ENCODE measurements at places on chromosomes 5 and 9.

DNA sequence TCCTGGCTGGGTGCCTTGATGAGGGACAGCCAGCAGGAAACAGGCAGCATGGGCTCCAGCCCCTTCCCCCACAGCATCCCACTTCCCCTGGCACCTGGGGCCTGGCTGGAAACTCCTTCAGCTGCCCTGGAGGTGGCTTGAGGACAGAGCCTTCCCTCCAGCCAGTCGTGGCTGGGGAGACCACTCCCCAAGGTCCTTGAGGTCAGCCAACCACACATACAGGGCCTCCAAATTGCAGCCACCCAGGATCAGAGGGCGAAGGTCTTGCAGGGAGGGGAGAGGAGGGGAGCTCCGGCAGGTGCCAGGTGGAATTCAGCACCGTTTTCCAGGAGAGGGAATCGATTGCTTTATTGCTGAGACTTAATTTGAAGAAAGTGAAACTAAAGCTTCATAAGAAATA is 280.4 kb downstream of the PBX3 start:
- no peak for DNase-seq

DNA sequence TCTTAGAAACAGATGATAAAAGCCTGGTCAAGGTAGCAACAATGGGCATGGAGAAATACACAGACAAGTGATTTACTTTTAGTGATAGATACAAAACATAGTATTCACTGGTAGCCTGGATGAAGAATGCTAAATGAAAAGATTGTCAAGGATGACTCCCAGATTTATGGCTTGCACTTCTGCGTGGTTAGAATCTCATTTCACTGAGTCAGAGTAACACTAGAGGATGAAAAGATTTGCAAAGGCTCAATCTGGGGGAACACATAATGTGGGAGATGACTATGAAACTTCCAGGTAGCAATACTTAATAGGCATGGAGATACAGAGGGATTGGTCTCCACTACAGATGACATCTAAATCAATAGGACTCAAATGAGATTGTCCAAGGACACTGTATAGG is 38.4 kb downstream of the AGTPBP1 start:
- no peak for DNase-seq

DNA sequence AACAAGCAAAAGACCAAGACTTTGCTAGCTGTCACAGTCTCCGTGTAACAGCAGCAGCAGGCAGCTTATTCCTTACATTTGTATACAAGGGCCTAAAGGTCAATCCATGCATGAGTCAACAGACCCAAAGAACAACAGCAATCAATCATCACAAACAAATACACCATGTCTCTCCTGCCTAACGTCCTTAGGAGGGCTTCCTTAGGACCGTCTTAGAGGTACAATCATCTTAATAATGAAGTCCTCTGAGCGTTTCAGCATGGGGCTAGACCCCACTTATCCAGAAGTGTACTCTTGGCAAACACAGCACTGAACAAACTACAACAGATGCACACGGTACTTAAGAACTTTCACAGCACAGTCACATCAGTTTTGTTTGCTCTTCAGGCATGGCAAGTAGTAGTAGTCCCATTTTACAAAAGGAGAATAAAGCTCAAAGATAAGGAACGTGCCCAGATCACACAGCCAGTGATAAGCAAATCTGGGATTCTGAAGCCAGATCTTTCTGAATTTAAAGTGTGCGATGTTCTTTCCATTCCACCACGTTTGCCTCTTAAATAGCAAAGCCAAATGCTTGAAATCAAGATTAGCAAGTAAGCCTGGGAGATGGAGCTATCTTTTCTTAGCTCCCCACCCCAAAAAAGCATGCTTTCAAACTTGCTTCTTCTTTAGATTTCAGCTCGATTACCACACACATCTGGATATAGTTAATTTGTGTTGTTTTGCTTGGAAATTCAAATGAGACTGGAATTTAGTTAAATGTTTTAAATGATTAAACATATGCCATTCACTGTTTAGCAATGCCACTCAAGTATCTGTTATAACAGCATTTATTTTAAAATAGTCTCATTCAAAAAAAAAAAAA is 24.2 kb downstream of the PSMB7 start:
- DNase-seq: no peak

DNA sequence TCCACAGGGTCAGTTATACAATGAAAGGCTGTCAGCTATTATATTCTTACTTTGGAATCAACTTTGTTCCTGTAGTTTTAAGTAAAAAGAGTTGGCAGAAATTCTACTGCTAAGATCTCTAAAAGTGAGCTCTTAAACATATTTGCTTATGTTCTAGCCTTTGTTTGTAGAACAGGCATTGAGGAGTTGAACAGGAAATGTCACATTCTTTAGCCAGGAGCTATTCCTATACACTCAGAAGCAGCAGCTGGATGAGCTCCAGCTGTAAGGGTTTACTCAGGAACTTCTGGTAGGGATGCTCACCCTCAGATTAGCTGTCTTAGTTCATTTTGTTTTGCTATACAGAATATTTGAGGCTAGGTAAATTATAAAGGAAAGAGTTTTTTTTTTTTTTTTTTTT is 22.4 kb upstream of the SPINK14 start:
- no peak for DNase-seq

DNA sequence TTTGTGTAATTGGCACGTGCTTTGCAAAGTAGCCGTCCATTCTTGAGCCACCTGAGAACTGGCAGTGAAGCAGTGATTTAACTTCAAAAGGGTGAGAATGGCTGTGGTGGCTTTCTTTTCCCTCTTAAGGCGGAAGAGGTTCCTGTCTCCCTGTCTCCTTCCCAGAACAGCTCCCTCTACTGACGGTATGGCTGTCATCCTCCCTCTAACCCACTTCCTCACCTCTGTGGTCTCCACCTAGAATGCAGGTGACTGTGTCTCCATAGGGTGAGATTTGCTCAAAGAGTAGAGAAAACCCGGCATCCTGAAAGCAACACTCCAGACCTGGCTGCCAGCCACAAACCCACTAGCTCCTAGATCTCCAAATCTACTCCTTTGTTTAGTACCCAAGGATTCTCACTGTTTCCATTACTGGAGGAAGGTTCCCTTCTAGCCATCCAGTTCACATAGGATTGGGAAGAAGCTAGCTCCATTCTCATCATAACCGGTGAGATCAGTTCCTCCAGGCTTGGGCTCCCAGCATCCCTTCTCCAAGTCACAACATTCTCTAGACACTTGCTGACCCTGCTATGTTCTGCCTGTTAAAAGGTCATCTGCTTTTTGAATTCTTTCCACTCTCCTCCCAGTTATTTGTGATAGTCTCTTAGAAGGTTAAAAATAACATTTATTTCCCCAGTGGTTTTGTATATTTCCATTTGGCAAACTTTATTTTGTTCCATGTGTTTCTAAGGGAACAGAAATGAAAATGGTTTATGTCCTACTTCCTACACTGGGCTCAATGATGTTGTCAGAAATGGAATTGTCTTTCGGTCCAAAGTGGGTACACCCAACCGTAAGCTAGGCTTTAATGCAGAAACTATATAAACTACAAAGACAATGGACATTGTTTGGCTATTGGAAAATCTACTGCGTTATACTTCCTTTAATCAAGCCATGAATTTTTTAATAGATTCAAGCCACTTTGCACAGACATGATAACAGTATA is 269.4 kb downstream of the CWC27 start:
- DNase-seq: no peak

DNA sequence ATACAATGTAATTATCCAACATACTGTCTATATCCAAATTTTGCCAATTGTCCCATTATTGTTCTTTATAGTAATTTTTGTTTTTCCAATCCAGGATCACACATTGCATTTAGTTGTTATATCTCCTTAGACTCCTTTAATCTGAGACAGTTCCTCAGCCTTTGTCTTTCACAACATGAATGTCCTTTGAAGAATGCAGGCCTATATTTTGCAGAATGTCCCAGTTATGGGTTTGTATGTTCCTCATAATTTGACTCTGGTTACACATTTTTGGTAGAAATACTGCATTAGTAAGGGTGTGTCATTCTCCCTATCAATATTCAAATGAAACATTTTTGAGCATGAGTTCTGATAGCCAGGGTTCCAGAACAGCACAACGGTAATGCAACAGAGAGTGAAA is 6.7 kb downstream of the CD180 start:
- DNase-seq: no peak

DNA sequence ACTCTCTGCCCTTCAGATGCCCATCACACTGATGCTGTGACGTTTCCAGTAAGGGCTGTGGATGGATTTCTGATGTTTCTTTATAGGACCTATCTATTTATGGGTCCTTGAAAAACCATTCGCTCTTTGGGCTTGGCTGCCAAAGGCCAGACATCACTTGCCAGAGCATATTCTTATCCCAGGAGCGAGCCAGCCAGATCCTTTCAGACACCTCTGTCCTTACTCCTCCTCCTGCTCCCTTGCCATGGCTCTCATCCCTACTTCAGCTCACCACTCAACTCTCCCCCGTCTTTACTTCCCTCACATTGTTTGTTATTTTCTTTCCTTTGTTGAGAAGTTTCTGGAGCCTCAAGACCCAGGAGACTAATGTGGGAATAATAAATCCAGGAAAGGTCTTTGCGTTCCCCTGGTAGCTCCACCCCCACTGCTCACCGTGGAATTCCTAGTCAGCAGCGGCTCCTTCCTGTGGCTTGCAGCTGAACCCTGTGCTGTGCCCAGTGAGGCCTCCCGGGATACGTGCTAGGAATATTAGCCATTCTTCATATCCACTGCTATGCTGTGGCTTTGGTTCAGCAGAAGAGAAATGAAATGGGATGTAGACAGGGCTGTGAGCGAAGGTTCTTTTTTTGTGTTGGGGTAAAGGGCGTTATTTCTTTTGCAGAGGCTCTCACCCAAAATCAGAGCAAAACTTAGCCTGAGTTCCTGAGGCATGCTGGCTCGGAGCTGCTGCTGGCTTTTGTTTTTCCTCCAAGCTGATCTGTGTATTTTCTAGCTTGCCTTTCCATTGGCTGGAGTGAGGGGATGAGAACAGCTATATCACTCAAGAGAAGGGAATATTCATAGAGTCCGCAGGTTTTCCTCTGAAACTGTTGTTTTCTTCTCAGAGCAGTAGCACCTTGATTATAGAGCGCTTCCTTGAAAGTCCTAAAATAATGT is 171.1 kb downstream of the SAXO1 start:
- no peak for DNase-seq

- DNase-seq: no peak
These were observed 35.7 kb upstream of the ORM1 start for GRCh38 chr9:114287001-114287762.

DNA sequence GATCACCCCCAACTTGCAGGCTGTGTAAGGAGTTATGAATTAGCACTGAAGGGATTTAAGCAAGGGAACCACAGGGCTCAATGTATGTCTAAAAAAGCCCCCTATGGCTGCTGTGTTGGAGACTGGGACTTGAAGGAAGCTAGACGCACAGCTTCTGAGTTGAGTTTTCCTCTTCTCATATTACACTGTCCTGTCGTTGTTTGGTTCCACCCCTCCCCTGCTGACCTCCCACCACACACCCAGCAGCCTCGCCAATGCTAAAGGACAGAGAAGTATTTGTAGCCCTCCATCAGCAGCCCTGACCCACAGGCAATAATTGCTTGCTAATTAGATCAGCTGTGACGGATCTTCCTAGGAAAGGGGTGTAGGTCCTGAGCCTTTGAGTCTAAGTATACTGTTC is 15.1 kb upstream of the CARTPT start:
- no peak for DNase-seq

DNA sequence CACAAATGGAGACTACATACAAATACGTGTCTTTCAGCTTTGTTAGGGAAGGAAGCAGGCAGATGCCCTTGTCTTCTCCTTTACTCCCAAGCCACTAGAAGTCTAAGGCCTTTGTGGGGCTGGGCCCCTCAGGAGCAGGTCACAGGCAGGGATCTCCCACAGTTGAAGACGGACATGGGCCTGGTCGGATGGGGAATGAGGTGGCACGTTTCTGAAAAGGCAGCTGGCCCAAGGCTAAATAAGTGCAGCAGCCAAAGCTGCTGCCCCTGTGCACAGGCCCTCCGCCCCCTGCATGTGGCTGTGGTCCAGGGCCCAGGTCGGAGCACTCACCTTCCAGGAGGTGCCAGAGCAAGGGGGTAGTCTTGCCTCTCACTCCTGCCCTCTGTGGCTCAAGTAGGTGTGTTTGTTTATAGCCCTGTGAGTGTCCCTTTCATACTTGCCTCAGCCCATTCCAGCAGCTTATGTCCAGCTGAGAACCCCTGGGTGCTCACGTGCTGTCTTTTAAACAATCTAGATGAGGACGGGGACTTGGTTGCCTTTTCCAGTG is 1.8 kb downstream of the SQSTM1 start:
- DNase-seq: no peak

DNA sequence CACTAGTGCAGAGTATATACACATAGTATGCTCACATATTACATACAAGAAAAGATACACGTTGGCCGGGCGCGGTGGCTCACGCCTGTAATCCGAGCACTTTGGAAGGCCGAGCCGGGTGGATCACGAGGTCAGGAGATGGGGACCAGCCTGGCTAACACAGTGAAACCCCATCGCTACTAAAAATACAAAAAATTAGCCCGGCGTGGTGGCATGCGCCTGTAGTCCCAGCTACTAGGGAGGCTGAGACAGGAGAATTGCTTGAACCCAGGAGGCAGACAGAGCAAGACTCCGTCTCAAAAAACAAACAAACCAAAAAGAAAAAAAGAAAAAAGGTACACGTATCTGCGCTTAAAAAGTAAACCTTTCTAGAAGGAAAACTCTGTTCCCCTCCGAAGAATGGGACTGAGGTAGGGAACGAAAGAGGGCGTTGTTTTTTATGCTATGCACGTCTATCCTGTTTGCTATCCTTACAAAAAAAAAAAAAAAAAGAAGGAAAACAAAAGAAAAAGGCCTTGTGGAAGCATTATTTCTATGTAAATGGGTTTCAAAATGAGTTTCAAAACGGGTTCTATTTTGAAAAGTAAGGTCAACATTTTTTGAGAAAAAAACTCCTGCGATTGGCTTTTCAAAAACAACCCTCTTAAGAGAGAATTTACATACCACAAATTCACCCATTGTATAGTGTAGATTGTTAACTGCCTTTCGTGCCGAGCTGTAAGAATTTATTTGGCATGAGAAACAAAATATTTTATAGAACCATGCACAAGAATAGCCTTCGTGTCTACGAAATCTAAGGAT is 1.2 kb downstream of the AK3 start:
- no peak for DNase-seq

DNA sequence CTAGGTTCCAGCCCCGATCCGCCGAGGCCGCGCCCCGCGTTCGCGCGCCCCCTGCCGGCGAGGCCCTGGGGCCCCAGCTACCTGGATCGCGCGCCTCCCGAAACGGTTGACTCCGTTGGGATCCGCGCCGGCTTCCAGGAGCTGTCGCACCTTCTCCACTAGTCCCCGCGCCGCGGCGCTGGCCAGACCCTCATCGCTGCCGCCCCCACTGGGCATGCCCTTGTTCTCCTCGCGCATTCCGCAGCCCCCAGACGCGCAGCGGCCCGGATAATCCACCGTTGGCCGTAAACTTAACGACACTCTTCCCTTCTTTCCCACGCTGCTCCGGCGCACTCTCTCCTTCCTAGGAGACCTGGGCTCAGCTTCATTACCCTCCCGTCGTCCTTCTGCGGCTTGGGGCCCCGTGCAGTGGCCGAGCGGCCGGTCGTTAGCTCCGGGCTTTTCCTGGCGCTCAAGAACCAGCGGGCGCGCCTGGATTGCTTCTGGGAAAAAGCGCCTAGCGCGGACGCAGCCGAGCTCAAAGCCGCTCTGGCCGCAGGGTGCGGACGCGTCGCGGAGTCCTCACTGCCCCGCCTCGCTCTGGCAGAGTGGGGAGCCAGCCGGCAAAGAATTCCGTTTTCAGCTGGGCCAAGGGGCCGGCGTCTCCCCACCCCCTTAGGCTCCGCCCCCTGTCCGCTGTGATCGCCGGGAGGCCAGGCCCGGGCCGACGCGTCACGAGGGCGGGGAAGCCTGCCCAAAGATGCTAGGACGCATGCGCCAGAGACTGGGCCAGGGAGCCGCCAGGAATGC is at the start of gene CDKN2B:
Gene CDKN2B (minus strand): TSS at position 589 of the 789 bp plus-strand sequence. CDS start 352 bp downstream, at position 237.
- DNase-seq: peak; percentile 63

GRCh38 chr5:56951126-56951945 is 587 bp downstream of the MIER3 start:
- peak; percentile 36 for DNase-seq

- DNase-seq: peak; percentile 10
These were observed 102.4 kb upstream of the PARP8 start for GRCh38 chr5:50564079-50564478.
